ENCODE measurements at places on chromosomes 7 and 10. TPM values are rescaled to one million over a fixed set of nuclear protein-coding genes. Genes with fewer than 3 reads are reported as not detected.
A peak's percentile ranks its signal among the peaks of the same experiment; 100 is the strongest.

DNA sequence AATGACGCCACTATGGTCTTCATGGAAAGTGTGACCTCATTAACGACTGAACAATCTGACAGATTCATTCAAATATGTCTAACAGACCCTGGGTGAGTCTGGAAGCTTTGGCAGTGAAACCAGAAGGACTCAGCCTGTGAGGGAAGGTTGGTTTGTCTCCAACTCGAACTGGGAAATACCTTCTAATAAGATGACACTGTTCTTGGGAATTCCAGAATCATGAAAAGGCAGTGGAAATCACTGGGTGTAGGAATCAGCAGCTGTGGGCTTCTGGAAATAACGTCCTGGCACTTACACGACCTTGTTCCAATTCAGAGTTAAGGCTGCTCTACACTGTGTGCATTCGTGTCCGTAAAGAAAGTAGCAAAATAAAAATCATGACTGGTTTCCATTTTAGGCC lies 75.1 kb downstream of the DGKI start:
- no peak for DNase-seq

Gene RNLS
- 3.3 TPM for total RNA-seq

Gene AKR1E2
- 8.9 TPM for total RNA-seq

DNA sequence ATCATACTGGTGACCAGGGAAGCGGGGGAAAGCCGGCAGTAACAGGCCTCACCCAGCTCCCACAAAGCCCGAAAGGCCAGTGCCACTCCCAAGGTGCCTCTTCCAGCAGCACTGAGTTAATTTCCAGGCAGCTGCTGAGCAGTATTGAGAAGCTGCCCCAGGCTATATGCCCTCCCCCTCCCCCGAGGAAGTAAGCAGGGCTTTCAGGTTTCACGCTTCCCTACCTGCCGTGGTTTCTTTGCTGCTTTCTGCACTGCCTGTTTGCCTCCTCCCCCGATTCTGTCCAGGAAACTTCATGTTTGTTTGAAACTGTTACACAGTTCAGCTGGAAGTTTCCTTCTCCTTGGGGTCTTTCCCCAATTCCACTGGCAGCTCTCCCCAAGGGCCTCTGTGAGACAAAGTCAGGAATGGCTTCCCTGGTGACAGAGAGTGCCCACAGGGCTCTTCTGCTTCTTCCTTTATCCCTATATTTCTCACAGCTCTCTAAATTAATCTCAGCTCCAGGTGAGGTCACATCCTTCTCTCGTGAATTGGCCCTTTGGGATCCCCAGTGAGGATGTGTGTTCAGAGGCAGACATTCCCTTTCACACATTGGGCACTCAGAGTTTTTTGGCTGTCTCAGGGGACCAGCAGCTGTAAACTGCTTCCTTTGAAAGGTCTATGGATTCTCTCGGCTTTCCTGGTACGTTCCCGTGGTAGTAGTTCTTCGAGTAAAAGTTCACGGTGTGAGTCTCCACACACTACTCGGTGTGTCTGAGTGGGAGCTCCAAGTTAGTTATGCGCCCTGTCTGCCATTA lies 19.4 kb downstream of the C1GALT1 start:
- DNase-seq = peak; percentile 69

DNA sequence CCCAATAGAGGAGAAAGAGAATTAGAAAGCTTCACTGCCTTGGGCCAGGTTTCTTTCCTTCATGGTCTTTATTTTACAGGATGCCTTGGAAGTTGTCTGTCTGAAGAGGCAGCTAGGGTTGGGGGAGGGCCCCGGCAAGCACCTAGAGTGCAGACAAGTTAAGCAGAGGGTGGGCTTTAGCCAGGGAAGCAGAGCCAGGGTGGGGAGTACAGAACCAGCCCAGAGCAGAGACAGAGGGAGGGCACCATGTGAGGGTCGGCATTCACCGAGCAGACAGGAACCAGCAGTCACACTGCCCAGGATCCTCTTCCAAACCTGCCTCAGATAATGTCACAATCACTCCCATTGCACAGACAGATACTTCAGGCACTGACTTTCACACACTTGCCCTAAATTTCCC lies 75.9 kb downstream of the ADARB2 start:
- DNase-seq = no peak

Gene KIF20B
- 78.4 TPM for total RNA-seq

GRCh38 chr10:61701055-61701705 lies 38.5 kb downstream of the CABCOCO1 start:
- DNase-seq = no peak

- no peak for DNase-seq
These were observed 80.5 kb downstream of the ANKRD26 start for GRCh38 chr10:27019827-27020226.

- DNase-seq = peak; percentile 57
These were observed 115.2 kb downstream of the ZFAND4 start for GRCh38 chr10:45557275-45557905.

- no peak for DNase-seq
These were observed 78.9 kb upstream of the SMIM30 start for GRCh38 chr7:113197274-113197673.

DNA sequence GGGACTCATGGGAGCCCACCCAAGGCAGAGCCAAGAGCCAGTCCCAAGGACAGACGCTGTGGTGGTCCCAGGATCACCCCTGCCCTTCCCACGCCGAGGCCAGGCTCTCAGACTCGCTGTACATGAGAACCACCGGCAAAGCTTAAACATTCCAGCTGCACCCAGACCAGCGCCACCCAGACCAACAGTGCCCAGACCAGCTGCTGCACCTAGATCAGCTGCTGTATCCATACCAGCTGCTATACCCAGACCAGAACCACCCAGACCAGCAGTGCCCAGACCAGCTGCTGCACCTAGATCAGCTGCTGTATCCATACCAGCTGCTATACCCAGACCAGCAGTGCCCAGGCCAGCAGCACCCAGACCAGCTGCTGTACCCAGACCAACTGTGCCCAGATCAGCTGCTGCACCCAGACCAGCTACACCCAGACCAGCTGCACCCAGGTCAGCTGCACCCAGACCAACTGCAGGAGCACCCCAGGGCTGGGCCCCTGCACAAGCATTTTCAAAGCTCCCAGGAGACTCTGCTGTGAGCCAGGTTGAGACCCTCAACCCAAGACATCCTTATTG lies 47.9 kb upstream of the CNPY1 start:
- no peak for DNase-seq

Data from activated CD8-positive, alpha-beta T cell treated with anti-CD3 and anti-CD28 coated beads, Interleukin-2, amount 10 ng/mL, durations not matched to agents 7 days and 5 days (primary cell).